Sigmoid colon (tissue), 7 donors: ENCODE measurements at places on chromosomes 2 and 18. TPM values are rescaled to one million over a fixed set of nuclear protein-coding genes. Genes with fewer than 3 reads are reported as not detected.

The CELF4 gene
- 0.66 TPM for total RNA-seq

The TLX2 gene
- 2.5 TPM for total RNA-seq

The NR4A2 gene
- total RNA-seq = 2.6 TPM

The PLGLB1 gene
- total RNA-seq = 9.3 TPM

The MLPH gene
- 21.9 TPM for total RNA-seq

The TUBA3D gene
- total RNA-seq = not detected

The CLEC4F gene
- total RNA-seq = 0.55 TPM

The FHOD3 gene
- 9.5 TPM for total RNA-seq

The PLCD4 gene
- total RNA-seq = 42.4 TPM

The SMARCAL1 gene
- total RNA-seq = 16.1 TPM

The IL37 gene
- not detected for total RNA-seq

The ZSWIM2 gene
- not detected for total RNA-seq

The CYP27A1 gene
- 21.9 TPM for total RNA-seq

The CHST9 gene
- total RNA-seq = 1.1 TPM

The TCF23 gene
- total RNA-seq = not detected

The TNP1 gene
- total RNA-seq = not detected

The ATP5F1A gene
- total RNA-seq = 452 TPM

The BOK gene
- total RNA-seq = 112 TPM

The DOK6 gene
- total RNA-seq = 0.66 TPM

The PCARE gene
- not detected for total RNA-seq

The PSD4 gene
- 6.6 TPM for total RNA-seq

The PROKR1 gene
- total RNA-seq = 1.1 TPM

The SH2D6 gene
- total RNA-seq = not detected

The TXNDC2 gene
- total RNA-seq = not detected

The BCS1L gene
- total RNA-seq = 25.5 TPM

The MAL gene
- 20.6 TPM for total RNA-seq

The NTSR2 gene
- not detected for total RNA-seq

The IL36A gene
- not detected for total RNA-seq

The ABCG8 gene
- total RNA-seq = not detected

The FOXD4L1 gene
- total RNA-seq = 0.36 TPM

The CARF gene
- 20.3 TPM for total RNA-seq

The CKAP2L gene
- not detected for total RNA-seq

The ACADL gene
- 3.9 TPM for total RNA-seq

The MC5R gene
- total RNA-seq = not detected

The STPG4 gene
- total RNA-seq = 1.1 TPM

The GAL3ST2 gene
- 0.33 TPM for total RNA-seq

The COLEC11 gene
- total RNA-seq = 3.3 TPM

The TBC1D8 gene
- total RNA-seq = 17.4 TPM

The POTEC gene
- not detected for total RNA-seq

The RRM2 gene
- total RNA-seq = 0.16 TPM

The C1GALT1C1L gene
- 2.7 TPM for total RNA-seq

The CDKL4 gene
- 0.54 TPM for total RNA-seq

The PKP4 gene
- 35.4 TPM for total RNA-seq

The TUBB8B gene
- not detected for total RNA-seq

The NPHP1 gene
- total RNA-seq = 12.5 TPM

The IL1B gene
- not detected for total RNA-seq

The IGFBP2 gene
- 13.0 TPM for total RNA-seq

The CPLX4 gene
- total RNA-seq = not detected

The MC4R gene
- total RNA-seq = not detected
